Stimulated activated CD4-positive, alpha-beta T cell treated with anti-CD3 and anti-CD28 coated beads, Interleukin-1b, Interleukin-23, amount 100 ng/mL, for 1 hour (primary cell): ENCODE measurements at places on chromosomes 6 and 20.

DNA sequence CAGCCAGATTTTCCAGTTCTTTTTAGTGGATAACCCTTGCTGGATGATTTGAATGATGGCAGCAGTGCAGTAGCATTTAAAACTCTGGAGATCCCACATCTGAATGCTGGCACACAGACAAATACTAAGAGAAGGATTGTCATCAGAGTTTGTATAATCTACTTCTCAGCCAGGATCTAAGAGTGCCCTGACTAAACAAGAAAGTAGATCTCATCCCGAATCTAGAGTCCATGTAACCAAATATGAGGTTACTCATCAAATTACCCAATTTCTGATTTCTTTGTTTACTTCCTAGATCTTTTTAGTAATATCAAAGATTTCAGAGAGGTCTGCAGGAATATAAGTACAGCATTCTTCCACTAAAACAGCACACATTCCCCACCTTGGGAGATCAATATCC is 7.8 kb downstream of the TMC2 start:
- no peak for DNase-seq

- DNase-seq = no peak
Measured at GRCh38 chr6:115796061-115796460, 264.6 kb downstream of the FRK start.

DNA sequence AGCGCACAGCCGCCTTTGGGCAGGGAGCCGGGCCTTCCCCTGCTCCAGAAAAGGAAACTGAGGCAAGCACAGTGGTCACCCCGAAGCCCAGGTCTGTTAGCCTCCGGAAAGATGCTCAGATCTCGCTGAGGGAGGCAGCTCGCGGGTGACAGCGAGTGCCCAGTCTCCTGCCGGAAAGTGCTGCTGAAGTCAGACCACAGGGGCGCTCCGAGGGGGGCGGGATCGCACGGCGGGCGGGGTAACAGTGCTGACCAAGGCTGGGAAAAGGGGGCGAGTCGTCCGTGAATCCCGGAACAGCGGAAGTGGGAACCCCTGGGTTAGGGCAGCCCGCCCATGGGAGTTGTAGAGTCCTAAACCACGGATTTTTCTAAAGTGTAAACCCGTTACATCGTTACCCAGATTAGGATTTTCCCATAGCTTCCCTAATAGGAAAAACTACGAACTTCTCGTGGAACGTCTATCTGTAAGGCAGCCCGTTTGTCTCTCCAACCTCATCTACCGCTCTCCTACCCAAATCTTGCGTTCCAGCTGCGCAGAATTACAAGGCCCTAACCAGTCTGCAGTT is 504 bp downstream of the VPS16 start:
- no peak for DNase-seq

GRCh38 chr6:79544299-79544927 is 7.2 kb upstream of the LCA5 start:
- no peak for DNase-seq

DNA sequence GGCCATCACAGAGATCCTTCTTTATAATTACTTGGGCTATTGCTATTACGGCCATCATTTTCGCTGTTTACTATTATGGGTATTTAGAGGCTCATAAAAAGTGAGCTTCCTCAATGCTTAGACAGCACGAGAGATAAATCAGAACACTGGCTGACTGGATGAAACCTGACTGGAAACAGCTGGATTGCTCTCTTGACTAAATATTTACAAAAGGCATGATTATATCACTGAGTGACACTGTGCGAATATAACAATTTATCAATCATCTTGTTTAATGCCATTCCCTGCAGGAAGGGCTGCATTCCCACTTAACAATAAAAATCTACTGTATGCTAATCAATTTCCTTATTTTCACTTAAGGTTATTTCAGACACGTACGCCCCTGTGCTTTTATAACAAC is 260.1 kb upstream of the ARID1B start:
- DNase-seq = no peak

DNA sequence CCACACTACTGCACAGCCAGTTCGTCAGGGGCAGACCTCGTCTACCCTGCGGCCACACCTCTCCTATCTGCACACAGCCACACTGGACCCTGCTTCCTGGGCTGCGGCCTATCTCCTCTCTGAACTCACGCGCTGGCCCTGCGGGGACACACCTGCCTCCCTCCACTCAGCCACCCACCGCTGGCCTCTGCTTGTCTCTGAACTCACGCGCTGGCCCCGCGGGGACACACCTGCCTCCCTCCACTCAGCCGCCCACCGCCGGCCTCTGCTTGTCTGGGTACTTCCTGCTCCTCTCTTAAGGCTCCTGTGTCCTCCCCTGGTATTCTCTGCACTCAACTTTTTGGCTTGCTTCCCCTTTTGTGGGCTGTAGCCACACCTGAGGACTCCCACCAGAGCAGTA is 52.3 kb downstream of the HUS1B start:
- DNase-seq = no peak

GRCh38 chr6:111813237-111813636 is 60.0 kb downstream of the FYN start:
- no peak for DNase-seq

DNA sequence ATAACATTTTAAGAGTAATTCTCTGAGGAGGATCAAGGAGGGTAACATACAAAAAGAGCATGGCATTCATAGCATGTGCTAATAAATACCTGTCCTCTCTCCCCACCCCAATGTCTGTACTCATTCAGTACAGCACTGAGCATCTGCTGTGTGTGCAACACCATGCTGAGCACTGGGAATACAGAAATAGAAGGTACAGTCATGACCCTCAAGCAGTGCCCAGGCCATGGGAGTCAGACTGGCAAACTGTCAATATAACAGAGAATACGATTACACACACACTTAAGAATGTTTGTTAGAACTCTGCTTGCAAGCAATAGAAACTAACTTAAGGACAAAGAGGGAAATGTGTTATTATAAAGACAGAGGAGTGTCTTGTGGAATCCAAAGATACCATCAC is 24.7 kb upstream of the ZFAND3 start:
- DNase-seq = no peak

DNA sequence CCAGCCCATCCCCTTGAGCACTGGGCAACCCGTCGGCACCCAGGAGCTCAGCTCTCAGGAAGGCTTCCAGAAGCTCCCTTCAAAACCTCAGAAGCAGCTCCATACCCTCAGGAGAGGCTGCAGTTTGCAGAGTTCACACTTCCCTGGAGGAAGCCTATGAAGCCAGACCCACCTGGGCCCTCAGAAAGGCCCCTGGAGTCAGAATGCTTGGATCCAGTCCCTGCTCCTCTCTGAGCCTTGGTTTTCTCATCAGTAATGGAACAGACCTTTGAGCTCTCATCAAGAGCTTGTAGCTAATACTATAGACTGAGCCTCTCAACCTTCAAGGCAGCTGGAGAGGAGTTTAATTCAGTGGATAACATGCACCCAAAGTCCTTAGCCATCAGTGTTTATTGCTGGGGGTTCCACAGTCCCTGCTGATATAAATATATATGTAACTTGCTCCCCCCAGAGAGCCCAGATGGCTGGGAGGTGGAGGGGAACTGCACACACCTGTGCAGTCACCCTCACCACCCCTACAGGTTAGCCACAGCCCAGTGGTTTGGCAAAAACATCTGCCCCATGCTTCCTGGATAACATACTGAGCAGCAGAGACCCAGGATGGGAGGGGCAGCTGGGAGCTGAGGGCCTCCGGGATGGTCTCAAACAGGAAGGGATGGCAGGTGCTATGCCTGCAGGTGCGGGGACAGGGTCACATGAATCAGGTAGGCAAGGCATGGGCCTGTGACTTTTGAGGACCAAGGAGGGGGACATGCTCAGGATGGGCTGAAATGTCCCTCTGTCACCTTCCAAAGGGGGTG is 120.1 kb downstream of the SNX5 start:
- no peak for DNase-seq

- DNase-seq = no peak
Measured at GRCh38 chr6:128117916-128118315, 217.1 kb upstream of the THEMIS start.

DNA sequence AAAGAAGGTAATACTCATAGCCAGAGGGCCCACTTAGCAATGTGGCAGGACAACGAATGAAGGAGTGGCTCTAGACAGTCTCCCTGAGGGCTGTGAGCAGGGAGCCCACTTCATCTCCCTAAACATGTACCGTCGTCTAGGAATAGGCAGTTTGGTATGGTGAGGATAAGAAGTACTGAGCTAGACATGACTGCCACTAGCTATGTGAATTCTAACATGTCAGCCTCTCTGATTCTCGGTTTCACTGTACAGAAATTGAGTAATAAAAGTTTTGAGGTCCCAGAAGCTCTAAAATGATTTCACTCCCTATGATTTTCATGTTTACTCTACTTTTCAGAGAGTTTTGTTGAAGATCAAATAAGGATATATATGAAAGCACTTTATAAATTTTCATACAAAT is 107.1 kb downstream of the AHI1 start:
- no peak for DNase-seq

GRCh38 chr6:21533678-21534077 is 59.9 kb upstream of the SOX4 start:
- DNase-seq = no peak

- DNase-seq = no peak
Measured at GRCh38 chr20:40571639-40572038, 117.4 kb downstream of the MAFB start.

GRCh38 chr20:37977338-37977737 is 55.9 kb downstream of the TTI1 start:
- no peak for DNase-seq

DNA sequence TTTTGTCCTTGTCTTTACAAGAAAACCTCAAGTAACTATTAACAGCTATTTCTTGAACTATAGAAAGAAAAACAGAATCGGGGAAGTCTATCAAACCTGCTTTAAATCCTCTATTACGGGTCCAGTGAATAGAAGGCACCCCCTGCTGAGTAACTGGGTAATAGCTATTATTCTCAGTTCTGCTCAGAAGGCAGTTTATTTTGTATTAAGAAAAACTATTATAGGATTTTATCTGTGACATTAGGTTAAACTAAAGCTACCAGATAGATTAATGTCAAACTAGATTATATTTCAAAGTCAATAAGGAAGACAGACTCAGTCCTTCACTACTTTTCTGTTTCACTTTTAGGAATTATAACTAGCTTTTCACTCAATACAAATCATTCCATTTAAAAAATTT is 93.7 kb downstream of the DST start:
- no peak for DNase-seq

- DNase-seq = no peak
Measured at GRCh38 chr6:142551274-142551811, 249.5 kb downstream of the ADGRG6 start.

GRCh38 chr6:32713241-32713640 is 27.9 kb upstream of the HLA-DQA2 start:
- no peak for DNase-seq

- no peak for DNase-seq
Measured at GRCh38 chr6:71236926-71237434, 51.6 kb upstream of the OGFRL1 start.

DNA sequence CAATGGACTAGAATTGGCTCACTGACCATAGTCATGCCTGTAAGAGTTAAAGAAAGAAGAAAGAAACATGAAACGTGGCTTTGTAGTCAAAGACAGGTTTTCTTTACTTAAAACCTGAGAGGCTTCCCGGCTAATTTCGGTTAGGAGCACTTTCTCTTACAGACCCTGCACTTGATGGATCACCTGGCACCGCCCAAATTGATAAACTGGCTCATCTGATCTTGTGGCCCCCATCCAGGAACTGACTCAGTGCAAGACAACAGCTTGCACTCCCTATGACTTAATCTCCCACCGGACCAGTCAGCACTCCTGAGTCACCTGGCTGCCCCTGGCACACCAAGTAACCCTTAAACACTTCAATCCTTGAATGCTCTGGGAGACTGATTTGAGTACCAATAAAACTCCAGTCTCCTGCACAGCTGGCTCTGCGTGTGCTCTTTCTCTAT is 12.3 kb downstream of the TMEM14B start:
- DNase-seq = no peak

- DNase-seq = no peak
Measured at GRCh38 chr20:16615199-16615598, 42.0 kb upstream of the KIF16B start.

DNA sequence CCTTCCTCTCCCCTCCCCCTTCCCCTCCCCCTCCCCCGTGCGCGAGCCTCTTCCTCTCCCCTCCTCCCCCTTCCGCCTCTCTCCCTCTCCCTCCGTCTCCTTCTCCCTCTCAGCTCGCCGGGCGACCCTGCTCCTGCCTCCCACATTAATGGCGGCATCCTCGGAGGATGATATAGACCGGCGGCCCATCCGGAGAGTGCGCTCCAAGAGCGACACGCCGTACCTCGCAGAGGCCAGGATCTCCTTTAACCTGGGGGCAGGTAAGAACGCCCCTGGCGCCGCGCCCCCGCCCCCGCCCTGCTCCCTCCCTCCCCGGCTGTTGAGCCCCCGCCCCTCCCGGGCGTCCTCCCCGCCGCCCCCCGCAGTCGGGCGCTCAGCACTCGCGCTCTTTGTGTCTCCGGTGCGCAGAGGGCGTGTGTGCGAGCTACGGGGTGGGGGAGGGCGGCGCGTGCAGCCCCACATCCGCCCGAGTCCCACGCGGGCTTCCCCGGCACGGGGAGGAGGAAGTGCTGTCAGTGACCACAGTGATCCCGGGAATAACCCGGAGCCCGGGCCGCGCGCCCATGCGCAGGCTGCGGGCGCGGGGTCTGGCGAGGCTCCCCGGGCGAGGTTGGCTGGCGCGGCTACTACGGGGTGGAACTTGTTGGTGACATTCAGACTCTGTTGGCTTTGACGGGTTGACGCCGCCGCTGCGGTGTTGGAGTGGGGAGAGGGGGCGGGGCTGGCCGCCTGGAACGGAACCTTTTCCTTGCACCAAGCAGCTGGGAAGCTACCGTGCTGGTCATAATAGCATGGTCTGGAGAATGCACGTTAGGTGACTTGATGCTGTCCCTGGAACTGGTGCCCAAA is 33.2 kb downstream of the PHACTR1 start:
- DNase-seq = no peak

GRCh38 chr20:38001981-38002380 is 31.3 kb downstream of the TTI1 start:
- DNase-seq = no peak

- no peak for DNase-seq
Measured at GRCh38 chr6:5084781-5085647, at the start of gene PPP1R3G. Gene PPP1R3G (plus strand): TSS chr6:5085341. CDS start chr6:5085486, 145 bp downstream.

DNA sequence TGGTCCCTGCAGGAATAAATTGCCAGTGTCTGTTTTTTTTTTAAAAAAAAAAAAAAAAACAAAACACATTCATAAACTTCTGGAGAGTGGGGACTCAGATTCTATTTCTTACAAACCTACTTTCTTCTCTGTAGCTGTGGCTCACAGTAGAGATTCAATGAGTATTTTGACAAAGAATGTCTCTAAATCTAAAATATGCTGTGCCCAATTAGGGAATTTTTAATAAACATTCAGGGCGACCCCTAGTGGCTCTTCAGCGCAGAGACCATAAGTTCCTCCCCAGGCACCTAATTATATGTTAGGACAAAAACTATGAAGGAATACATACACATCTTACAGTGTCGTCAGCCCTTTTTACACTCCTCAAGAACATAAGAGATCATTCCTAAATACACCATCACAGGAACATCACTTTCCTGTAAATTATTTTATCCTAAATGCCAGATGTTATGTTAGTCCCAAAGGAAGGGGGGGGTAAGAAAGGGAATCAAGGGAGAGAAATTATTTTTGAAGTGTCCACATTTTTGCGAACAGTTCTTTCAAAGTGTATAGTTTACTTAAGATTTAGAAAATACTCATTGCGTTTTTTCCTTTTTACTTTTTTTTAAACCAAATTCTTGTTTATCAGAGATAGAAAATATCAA is 21.8 kb upstream of the NAA20 start:
- no peak for DNase-seq

GRCh38 chr20:8254911-8255582 is 123.0 kb downstream of the PLCB1 start:
- no peak for DNase-seq

- DNase-seq = no peak
Measured at GRCh38 chr6:6201200-6201599, 119.3 kb downstream of the F13A1 start.
